ENCODE measurements at places on chromosomes 5 and 9.

GRCh38 chr5:198516-199196 is 7.4 kb downstream of the LRRC14B start:
- DNase-seq = no peak

DNA sequence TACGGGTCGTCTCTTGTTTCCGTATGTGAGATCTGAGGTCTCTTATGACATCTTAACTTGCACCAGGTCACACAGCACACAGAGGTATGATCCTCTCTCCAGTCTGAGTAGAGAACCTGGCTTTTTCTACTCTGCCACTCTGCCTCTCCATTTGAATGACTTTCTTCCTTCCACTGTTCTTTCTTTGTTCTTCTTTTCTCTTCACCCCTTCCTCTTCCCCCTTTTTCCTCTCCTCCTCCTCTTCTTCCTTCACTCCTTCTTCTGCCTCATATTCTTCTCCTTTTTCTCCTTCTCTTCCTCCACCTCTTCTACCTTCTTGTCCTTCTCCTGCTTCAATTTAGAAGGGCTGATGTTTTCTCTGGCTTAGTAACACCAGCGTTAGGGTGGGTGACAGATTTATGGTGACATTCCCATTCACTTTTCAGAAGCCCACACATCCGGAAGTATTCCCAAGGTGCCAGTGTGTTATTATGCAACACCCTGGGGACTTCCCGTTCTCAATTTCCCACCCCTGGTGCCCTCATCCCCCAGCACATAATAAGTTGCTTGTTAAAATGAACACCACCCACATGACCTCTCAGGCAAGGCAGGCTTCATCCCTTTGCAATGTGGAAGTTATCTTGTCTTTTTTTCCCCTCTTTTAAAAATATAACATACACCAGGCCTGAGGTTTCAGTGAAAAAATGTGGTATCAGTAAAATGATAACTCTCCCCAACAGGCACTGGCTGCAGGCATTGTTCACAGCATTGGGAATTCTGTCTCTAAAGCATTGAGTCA is 122.0 kb downstream of the PAPPA start:
- no peak for DNase-seq

DNA sequence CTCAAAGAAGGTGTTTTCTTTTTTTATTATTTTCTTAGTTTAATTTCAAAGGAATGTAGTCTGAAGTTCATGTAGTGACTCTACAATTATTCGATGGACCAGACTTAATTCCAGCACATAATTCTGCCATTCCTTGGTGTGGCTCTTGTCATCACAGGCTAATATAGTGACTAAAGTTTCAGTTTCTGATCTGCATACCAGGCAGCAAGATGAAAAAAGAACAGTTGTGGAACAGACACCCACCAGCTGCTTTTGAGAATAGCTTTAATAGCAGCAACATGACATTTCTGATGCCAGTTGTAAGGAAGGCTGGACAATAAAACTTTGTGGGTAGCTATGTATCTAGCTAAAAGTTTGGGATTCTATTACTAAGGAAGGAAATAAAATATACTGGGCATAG is 676.3 kb upstream of the GRAMD2B start:
- no peak for DNase-seq

DNA sequence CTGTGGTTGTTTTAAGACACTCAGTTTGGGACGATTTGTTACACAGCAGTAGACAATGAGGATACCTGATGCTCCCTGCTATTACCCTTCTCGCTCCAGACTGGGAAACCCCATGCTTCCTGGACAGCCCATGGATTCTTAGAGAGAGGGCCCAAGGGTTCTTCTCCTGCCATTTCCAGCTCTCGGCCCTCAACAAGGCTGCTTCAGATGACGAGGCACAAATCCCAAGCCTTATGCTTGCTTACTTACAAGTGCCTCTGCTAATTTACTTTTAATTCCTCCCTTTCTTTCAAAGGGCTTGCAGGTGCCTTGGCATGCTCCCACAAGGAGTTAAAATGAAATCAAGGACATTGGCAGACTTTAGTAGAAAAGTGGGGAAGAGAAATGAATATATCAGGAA is 79.4 kb downstream of the GADD45G start:
- no peak for DNase-seq

Data from stimulated activated CD4-positive, alpha-beta T cell treated with anti-CD3 and anti-CD28 coated beads, Interleukin-12 subunit alpha, Interleukin-12 subunit beta, amount 100 ng/mL, for 24 hours (primary cell).